Activated naive CD4-positive, alpha-beta T cell (primary cell): ENCODE measurements at places on chromosomes 1 and 21.
A peak's percentile ranks its signal among the peaks of the same experiment; 100 is the strongest.

GRCh38 chr1:59155351-59155750 lies 141.5 kb upstream of the FGGY start:
- DNase-seq, result no peak

GRCh38 chr1:12031039-12031980 lies 12.0 kb downstream of the MIIP start:
- DNase-seq, result peak; percentile 18

GRCh38 chr1:57549300-57549699 lies 125.4 kb upstream of the DAB1 start:
- no peak for DNase-seq

DNA sequence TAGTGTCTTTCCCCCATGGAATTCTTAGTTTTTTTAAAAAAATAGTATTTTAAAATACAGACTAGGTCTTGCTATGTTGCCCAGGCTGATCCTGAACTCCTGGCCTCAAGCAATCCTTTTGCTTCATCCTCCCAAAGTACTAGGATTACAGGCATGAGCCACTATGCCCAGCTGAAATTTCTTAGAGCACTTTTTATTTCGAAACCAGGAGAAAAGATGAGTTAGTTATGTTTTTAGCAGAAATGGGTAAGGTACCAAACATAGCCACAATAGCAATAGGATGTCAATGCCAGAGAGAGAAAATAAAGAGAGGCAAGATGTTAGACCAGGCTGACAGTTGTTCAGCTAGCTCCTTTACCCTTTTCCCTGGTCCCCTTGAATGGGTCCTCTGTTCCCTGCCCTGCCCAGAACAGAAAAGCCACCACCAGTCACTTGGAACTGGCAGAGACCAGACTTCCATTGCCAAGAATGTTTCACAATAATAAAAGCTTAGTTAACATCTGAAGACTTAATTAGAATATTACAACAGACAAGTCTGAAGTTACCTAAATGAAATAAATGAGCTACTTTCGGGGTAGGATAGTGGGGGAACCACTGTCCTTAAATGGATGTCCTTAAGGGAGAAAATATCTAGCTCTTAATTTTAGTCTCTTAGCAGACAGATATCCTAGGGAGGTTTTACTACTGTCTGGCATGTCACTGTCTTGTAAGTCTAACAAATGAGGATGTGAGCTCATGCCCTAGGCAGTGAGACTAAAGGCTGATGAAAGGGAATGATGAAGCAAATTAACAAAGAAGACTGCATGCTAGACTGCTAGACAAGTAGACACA lies 54.3 kb downstream of the ABL2 start:
- no peak for DNase-seq

GRCh38 chr1:176046926-176047325 lies 160.2 kb downstream of the COP1 start:
- DNase-seq, result no peak

GRCh38 chr1:21005466-21006239 lies 171.0 kb downstream of the EIF4G3 start:
- no peak for DNase-seq

- DNase-seq, result no peak
These were observed 250.6 kb downstream of the PRDM2 start for GRCh38 chr1:13950637-13951036.

DNA sequence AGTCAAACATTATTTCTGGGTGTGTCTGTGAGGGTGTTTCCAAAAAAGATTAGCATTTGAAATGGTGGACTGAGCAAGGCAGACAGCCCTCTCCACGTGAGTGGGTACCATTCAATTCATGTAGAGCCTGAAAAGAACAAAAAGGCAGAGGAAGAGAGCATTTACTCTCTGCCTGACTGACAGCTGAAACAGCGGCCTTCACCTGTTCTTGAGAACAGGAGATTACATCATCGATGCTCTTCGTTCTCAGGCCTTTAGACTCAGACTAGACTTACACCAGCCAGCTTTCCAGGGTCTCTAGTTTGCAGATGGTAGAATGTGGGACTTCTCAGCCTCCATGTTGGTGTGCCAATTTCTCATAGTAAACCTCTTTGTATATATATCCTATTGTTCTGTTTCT lies 302.3 kb downstream of the BACH1 start:
- no peak for DNase-seq

- no peak for DNase-seq
These were observed 133.4 kb downstream of the PLPPR5 start for GRCh38 chr1:98870959-98871903.

GRCh38 chr1:12016182-12016581 lies 3.1 kb upstream of the MIIP start:
- DNase-seq, result no peak

GRCh38 chr1:119330466-119331189 lies 38.0 kb upstream of the HAO2 start:
- DNase-seq, result no peak
